Activated CD8-positive, alpha-beta T cell treated with anti-CD3 and anti-CD28 coated beads for 36 hours (primary cell): ENCODE measurements at places on chromosomes 2 and 18. TPM values are rescaled to one million over a fixed set of nuclear protein-coding genes. Genes with fewer than 3 reads are reported as not detected.

DNA sequence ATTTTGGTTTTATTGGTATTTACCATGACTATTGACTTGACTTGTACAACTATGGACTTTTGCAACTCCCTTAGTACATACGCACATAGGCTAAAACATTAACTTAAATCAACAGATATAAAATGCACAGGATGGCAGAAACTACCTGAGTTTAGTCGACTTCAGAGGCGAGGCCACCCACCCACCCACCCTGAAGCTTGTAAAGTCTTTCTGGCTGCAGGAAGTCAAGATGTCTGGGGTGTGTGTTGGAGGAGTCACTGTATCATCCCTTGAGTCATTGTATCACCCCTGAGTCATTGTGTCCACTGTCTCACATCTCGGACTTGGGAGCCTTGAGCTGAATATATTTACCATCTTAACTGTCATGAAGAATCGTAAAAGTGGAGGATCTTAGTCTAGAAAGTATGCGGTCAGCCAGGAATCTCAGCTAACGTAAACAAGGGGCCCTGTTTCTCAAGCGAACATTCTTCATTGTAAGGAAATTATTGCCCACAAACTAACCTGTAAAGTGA is 140.0 kb upstream of the ST6GAL2 start:
- no peak overlapping the region for H3K27ac ChIP-seq
- H3K27me3 ChIP-seq: peaks cover 1% of the 10 kb centered on the region
- DNase-seq: no peak
- no peaks in the 10 kb centered on the region for H3K36me3 ChIP-seq
- no peaks in the 10 kb centered on the region for H3K4me1 ChIP-seq
- H3K4me3 ChIP-seq: no peak overlapping the region

GRCh38 chr2:120455390-120455789 is 109.5 kb downstream of the INHBB start:
- H3K27me3 ChIP-seq: peaks cover 2% of the 10 kb centered on the region
- H3K4me1 ChIP-seq: no peaks in the 10 kb centered on the region
- no peak for DNase-seq

GRCh38 chr2:21787941-21788340 is 664.2 kb downstream of the TDRD15 start:
- H3K4me1 ChIP-seq: no peaks in the 10 kb centered on the region
- no peaks in the 10 kb centered on the region for H3K27me3 ChIP-seq
- no peak overlapping the region for H3K4me3 ChIP-seq

DNA sequence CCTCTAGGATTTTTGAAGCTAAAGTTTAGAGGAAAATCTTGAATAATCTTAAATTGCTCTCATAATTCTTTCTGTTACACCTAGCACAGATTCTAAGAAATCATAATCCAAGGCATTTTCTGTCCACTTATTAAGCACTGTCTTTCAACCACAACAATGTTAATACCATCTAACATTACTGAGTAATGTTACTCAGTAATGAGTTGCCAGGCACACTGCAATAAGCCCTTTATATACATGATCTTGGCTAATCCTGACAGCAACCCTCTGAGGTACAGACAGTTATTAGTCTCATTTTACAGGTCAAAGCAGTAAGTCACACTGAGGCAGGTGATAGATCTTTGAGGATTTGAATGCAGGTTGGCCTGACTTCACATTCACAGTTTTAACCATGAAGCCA is 291.9 kb downstream of the ALK start:
- peaks cover 26% of the 10 kb centered on the region for H3K27me3 ChIP-seq
- no peaks in the 10 kb centered on the region for H3K4me1 ChIP-seq
- no peak overlapping the region for H3K4me3 ChIP-seq
- DNase-seq: no peak
- no peaks in the 10 kb centered on the region for H3K36me3 ChIP-seq

- H3K27ac ChIP-seq: peak overlapping the region; percentile 92
- H3K36me3 ChIP-seq: peaks cover 73% of the 10 kb centered on the region
- H3K27me3 ChIP-seq: no peaks in the 10 kb centered on the region
- H3K4me1 ChIP-seq: peaks cover 83% of the 10 kb centered on the region
- no peak for DNase-seq
- H3K4me3 ChIP-seq: peak overlapping the region; percentile 47
Observed at GRCh38 chr2:161165811-161166210, 5.6 kb downstream of the TANK start.

- DNase-seq: no peak
- peaks cover 5% of the 10 kb centered on the region for H3K4me1 ChIP-seq
- H3K4me3 ChIP-seq: no peak overlapping the region
- peaks cover 8% of the 10 kb centered on the region for H3K27me3 ChIP-seq
Observed at GRCh38 chr2:236510034-236510433, 59.6 kb upstream of the ACKR3 start.

GRCh38 chr2:119565481-119565880 is 21.2 kb downstream of the CFAP221 start:
- H3K4me1 ChIP-seq: no peaks in the 10 kb centered on the region
- no peak for DNase-seq
- no peak overlapping the region for H3K27ac ChIP-seq
- H3K4me3 ChIP-seq: no peak overlapping the region
- no peaks in the 10 kb centered on the region for H3K27me3 ChIP-seq
- H3K36me3 ChIP-seq: no peaks in the 10 kb centered on the region

DNA sequence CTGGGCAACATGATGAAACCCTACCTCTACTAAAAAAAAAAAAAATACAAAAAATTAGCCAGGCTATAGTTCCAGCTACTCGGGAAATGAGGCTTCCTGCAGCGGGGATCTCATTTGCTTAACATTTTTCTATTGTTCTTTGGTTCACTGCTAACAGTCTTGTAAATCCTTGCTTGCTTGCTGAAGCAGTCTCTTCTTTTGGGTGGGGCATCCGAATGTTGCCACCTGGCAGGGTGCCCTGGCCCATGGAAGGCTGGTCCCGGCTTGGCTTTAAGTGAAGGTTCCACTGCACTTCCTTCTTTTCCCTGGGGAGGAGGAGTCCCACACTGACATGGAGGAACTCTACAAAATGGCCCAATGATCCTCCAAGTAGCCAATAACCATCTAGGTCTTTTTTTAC is 6.0 kb upstream of the ANKRD29 start:
- H3K27me3 ChIP-seq: peaks cover 7% of the 10 kb centered on the region
- no peak overlapping the region for H3K4me3 ChIP-seq
- H3K36me3 ChIP-seq: no peaks in the 10 kb centered on the region
- H3K4me1 ChIP-seq: peaks cover 6% of the 10 kb centered on the region
- DNase-seq: no peak

DNA sequence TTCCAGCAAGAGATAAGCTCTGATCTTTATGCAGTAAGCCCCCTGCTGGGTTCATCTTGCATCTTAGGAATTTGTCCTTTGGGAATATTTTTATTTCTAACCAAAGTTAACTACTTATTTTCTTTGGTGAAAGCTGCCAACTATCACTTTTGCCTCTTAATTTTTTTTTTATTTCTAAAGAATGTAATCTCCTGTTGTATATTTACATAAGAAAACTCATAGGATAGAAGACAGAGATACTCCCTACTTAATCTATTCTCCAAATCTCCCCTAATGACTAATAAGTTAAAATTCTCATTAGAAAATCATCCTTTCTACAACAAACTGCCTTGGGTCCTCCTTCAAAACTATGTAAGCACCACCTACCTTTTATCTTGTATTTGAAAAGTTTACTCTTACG is 612.2 kb upstream of the SLC39A10 start:
- H3K27me3 ChIP-seq: no peaks in the 10 kb centered on the region
- H3K27ac ChIP-seq: no peak overlapping the region
- no peak overlapping the region for H3K4me3 ChIP-seq
- peaks cover 3% of the 10 kb centered on the region for H3K4me1 ChIP-seq

GRCh38 chr2:19362094-19362754 is 3.8 kb upstream of the OSR1 start:
- peaks cover 60% of the 10 kb centered on the region for H3K27me3 ChIP-seq
- no peak for DNase-seq
- H3K4me1 ChIP-seq: peaks cover 29% of the 10 kb centered on the region

CXXC1 gene
- 88.0 TPM for total RNA-seq

SPATA3 gene
- 0.59 TPM for total RNA-seq

CTLA4 gene
- total RNA-seq: 30.7 TPM

HDLBP gene
- 266 TPM for total RNA-seq

SLC4A5 gene
- 1.8 TPM for total RNA-seq
